ENCODE measurements at places on chromosomes 3 and 15. TPM values are rescaled to one million over a fixed set of nuclear protein-coding genes. Genes with fewer than 3 reads are reported as not detected.

DNA sequence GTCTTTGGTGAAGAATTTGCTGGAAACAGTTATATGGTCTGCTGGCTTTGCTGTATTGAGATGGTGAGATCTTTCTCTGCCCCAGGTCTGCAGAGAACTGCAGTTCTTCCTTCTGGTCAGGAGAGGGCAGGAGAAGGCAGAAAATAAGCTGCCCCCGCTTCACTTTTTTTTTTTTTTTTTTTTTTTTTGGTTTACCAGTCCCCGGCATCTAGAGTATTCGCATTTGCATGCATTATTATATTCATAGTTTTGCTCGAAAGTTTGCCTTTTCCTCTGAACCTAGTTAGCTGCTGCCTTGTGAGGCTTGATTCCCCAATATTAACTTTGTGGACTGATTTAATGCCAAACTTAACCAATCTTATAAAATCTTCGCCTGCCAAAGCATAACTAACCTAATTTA, 10.6 kb upstream of the PARL start:
- DNase-seq, result peak; percentile 7
- H3K27ac ChIP-seq, result no peak overlapping the region
- H3K36me3 ChIP-seq, result no peaks in the 10 kb centered on the region
- no peak overlapping the region for H3K4me3 ChIP-seq
- peaks cover 12% of the 10 kb centered on the region for H3K27me3 ChIP-seq
- H3K4me1 ChIP-seq, result no peaks in the 10 kb centered on the region

DNA sequence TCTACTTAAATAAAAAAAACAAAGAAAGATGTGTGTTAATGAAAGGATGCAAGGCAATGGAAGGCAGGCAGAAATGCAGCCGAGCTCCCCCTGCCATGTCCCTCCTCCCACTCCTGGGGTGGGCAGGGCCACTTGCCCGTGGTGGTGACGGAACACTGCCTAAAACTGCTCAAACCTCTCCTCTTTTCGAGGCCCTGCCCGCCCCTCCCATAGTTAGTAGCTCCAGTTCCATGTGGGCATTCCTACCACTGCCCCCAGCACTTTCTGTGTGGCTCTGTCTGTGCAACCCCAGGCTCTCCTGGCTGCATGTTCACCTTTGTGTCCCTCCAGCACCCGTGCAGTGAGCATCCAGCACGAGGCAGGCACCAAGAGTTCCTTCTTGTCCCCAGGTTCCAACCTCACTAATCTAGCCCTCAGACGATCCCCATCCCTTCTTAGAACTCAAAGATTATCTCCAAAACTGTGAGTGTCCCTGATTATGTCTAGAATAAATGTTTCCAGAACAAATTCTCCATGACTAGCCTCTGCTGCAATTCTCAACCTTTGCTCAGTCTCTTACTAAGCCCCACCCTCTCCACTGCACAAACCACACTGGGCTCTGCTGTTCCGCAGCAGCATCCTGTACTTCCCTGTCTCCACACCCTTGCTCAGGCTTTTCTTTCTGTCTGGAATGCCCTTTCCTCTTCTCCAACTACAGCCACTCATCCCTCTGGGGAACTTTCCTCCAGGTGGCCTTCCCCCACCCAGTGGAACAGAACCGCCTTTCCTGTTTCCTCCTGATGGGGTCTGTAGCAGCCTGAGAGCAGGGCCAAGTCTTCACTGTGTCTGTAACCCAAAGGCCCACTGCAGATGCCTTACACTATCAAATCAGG, 32.6 kb upstream of the SPTBN5 start:
- no peak for DNase-seq
- H3K4me1 ChIP-seq, result peaks cover 35% of the 10 kb centered on the region
- H3K27me3 ChIP-seq, result no peaks in the 10 kb centered on the region
- H3K4me3 ChIP-seq, result no peak overlapping the region
- no peak overlapping the region for H3K27ac ChIP-seq

- H3K27ac ChIP-seq, result no peak overlapping the region
- no peaks in the 10 kb centered on the region for H3K4me1 ChIP-seq
- no peaks in the 10 kb centered on the region for H3K36me3 ChIP-seq
- no peak for DNase-seq
- no peaks in the 10 kb centered on the region for H3K27me3 ChIP-seq
- no peak overlapping the region for H3K4me3 ChIP-seq
Measured at GRCh38 chr3:127307112-127307835, 19.4 kb upstream of the PRR20G start.

DNA sequence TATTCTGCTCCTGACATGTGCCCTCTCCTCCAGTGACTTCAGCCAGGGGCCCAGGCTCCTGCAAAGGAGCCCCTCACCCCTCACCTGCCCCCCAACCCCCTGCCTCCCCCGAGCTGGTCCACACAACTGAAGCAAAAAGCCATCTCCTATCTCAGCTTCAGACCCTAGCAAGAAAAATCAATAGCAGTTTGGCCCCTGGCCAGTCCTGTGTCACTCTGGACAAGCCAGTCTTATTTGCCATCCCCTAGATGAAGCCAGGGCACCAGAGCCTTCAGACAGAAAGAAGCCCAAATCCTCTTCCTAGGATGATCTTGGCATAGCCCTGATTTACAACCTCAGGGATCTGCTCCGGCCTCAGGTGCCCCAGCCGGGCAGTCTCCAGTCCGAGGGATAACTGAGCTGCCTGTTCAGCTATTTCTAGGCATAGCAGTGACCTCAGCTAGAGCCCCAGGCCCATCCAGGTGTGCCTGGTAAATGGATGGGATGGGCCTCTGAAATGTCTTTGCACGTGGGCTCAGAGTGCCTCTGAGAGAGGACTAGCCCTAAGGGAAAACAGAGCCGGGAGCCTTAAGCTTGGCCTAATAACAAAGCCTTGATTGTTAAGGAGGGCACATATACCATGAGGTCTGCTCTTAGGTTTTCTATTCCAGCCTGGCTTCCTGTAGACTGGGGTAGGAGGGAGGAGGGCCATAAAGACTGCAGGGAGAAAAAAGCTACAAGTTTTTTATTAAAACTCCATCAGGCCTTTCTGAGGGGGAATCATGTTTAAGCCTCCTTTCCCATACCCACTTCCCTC, 242.0 kb downstream of the SHQ1 start:
- H3K36me3 ChIP-seq, result no peaks in the 10 kb centered on the region
- peaks cover 12% of the 10 kb centered on the region for H3K27me3 ChIP-seq
- DNase-seq, result no peak
- H3K27ac ChIP-seq, result no peak overlapping the region
- no peaks in the 10 kb centered on the region for H3K4me1 ChIP-seq

GRCh38 chr3:52403271-52403841, 41.5 kb downstream of the SEMA3G start:
- DNase-seq, result no peak
- no peak overlapping the region for H3K27ac ChIP-seq
- peaks cover 17% of the 10 kb centered on the region for H3K36me3 ChIP-seq

- peaks cover 13% of the 10 kb centered on the region for H3K4me1 ChIP-seq
- no peak overlapping the region for H3K4me3 ChIP-seq
- no peak overlapping the region for H3K27ac ChIP-seq
- DNase-seq, result peak; percentile 49
Measured at GRCh38 chr15:76185716-76186115, 125.6 kb downstream of the ETFA start.

DNA sequence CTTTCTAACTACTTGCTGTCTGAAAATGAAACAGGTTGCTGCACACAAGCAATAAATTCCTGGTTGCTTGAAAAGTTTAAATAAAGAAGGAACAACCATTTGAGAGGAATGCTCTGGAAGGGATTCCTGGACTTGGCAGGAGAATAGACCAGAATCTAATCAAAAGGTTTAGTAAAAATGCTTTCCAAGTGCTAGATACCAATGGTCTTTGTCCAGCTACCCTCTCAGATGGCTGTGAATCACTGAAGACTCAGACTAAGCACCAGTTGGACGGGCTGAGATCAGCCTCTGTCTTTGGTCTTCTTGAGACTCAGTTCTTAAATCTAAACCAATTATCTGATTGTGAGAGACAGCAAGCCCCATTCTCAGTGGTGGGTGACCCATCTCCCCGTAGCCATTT, 27.7 kb upstream of the LPP start:
- no peaks in the 10 kb centered on the region for H3K27me3 ChIP-seq
- H3K4me1 ChIP-seq, result no peaks in the 10 kb centered on the region
- no peak overlapping the region for H3K27ac ChIP-seq
- DNase-seq, result peak; percentile 84
- no peaks in the 10 kb centered on the region for H3K36me3 ChIP-seq

- no peak overlapping the region for H3K27ac ChIP-seq
- no peak overlapping the region for H3K4me3 ChIP-seq
- H3K27me3 ChIP-seq, result no peaks in the 10 kb centered on the region
- DNase-seq, result peak; percentile 37
- H3K36me3 ChIP-seq, result no peaks in the 10 kb centered on the region
Measured at GRCh38 chr3:43770426-43771103, 79.8 kb downstream of the ABHD5 start.

ANKRD63 gene
- total RNA-seq, result not detected

GRCh38 chr3:131849616-131850015, 185.2 kb downstream of the CPNE4 start:
- no peak for DNase-seq
- no peaks in the 10 kb centered on the region for H3K36me3 ChIP-seq
- H3K27me3 ChIP-seq, result no peaks in the 10 kb centered on the region
- no peaks in the 10 kb centered on the region for H3K4me1 ChIP-seq
- no peak overlapping the region for H3K27ac ChIP-seq

GRCh38 chr3:172065527-172065926, 26.1 kb downstream of the FNDC3B start:
- no peak overlapping the region for H3K4me3 ChIP-seq
- no peaks in the 10 kb centered on the region for H3K27me3 ChIP-seq
- peak overlapping the region; percentile 38 for H3K27ac ChIP-seq
- H3K36me3 ChIP-seq, result peaks cover 11% of the 10 kb centered on the region

CFAP100 gene
- total RNA-seq, result not detected

NRG4 gene
- 0.18 TPM for total RNA-seq

TF gene
- 1.3 TPM for total RNA-seq

- no peak overlapping the region for H3K4me3 ChIP-seq
- H3K36me3 ChIP-seq, result no peaks in the 10 kb centered on the region
- no peaks in the 10 kb centered on the region for H3K27me3 ChIP-seq
- no peak for DNase-seq
Measured at GRCh38 chr3:13712682-13713180, 163.8 kb downstream of the FBLN2 start.

DNA sequence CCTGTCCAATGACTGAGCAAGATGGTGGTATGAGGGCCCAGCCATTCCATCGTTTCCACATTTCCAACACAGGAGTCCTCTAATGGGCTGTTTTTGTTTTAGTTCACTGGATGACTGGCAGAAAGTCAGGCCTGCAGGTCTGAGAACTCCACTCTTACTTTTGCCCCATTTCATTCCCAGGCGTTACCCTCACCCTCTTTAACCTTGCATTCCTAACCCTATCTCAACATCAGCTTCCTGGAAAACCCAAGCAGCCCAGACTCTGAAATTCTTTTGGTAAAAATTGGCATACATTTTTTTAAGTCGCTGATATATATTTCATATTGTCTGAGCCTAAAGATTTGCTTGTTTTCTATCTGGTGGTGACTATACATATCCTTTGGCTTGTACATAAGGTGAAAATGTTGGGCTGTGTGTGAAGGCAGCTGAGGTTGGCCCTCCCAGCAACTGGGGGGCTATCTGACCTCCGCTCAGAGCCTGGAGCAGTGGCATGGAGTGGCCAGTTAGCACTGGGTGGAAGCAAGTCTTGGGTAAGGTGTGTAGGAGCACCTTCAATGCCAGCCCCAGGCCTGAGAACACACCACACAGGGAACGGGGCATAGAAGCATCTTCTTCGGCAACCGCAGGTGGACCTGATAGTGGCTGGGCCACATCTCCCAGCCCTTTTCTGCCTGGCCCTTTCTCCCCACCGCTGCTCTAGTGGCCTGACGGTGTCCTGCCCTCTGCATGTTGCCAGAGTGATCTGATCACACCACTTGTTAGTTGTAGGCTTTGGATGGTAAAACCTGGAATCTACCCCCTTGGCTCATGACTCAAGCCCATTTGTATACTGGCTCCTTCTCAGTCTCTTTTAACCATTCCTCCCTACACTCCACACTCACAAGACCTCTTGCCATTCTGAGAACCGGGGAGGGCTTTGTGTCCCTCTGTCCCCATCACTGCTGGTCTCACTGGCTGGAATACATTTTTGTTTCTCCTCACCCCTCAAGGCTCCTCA, 50.0 kb downstream of the AMOTL2 start:
- no peaks in the 10 kb centered on the region for H3K27me3 ChIP-seq
- H3K36me3 ChIP-seq, result no peaks in the 10 kb centered on the region
- H3K4me3 ChIP-seq, result no peak overlapping the region
- peaks cover 40% of the 10 kb centered on the region for H3K4me1 ChIP-seq
- no peak overlapping the region for H3K27ac ChIP-seq
- no peak for DNase-seq

DNA sequence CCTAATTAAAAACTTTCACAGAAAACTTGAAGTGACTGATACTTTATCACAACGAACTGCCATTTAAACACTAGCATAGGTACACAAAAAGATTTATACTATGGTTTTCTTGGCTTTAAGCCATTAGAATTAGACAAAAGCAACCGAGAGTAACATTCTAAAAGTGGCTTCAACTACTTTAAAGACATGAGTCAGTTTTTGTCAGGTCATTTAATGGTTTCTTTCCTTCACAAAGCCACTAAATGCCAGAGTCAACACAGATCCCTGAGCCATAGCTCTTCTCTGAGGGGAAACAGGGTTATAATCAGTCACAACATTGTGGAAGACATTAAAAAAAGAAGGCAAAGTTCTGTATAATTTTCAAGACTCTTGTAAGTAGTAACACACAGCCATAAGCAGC, 54.6 kb downstream of the CAPN3 start:
- no peak overlapping the region for H3K27ac ChIP-seq

GRCh38 chr3:196712514-196713413, 587 bp downstream of the PIGX start:
- H3K36me3 ChIP-seq, result no peaks in the 10 kb centered on the region
- H3K27ac ChIP-seq, result peak overlapping the region; percentile 89
- DNase-seq, result peak; percentile 51
- H3K4me3 ChIP-seq, result peak overlapping the region; percentile 90
- no peaks in the 10 kb centered on the region for H3K27me3 ChIP-seq

- peak; percentile 12 for DNase-seq
- H3K27ac ChIP-seq, result no peak overlapping the region
- H3K4me3 ChIP-seq, result no peak overlapping the region
- peaks cover 3% of the 10 kb centered on the region for H3K4me1 ChIP-seq
Measured at GRCh38 chr3:135891121-135891520, 74.4 kb upstream of the PPP2R3A start.

DNA sequence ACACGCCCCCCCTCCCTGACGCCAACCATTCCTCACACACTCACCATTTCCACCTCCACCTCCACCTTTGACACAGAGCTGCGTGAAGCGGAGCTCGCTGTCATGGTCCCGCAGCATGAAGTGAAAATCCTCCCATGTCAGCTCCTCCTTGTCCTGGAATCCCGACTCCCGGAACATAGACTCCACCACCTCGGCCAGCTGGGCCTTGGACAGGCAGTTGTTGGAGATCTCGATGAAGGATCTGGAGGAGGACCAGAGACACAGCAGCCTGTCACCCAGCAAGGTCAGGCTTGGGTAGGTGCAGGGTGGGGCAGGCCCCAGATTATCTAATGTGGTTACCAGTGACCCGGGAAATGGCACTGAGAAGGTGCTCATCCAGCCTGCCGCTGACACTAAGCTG, 12.2 kb downstream of the DUOX2 start:
- peaks cover 9% of the 10 kb centered on the region for H3K27me3 ChIP-seq
- no peak overlapping the region for H3K27ac ChIP-seq
- H3K4me1 ChIP-seq, result no peaks in the 10 kb centered on the region
- H3K36me3 ChIP-seq, result no peaks in the 10 kb centered on the region

AMOTL2 gene
- 150 TPM for total RNA-seq

GABPB1 gene
- total RNA-seq, result 33.5 TPM
